NCI-H146 (cell line): ENCODE measurements at places on chromosomes 7 and 10.

GRCh38 chr7:2635148-2635668, 3.4 kb downstream of the TTYH3 start:
- DNase-seq = no peak

DNA sequence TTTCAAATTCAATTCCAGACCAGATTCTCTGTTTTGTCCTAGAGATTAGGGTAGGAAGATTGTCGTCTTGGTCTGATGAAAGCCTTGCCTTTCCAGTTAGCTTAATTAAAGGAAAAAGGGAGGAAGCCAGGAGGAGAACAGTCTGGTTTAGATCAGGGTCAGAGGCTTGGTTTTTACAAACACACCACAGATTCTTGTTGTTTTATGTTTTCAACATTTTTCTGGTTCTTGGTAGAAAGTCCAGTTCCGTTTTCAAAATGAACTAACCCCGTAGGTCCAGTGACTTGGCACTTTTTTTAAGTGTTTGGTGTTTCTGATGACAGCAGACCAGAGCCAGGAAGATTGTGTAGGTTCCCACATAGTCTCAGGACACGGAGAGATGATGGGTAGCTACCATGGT, 167.1 kb upstream of the INHBA start:
- DNase-seq = no peak

DNA sequence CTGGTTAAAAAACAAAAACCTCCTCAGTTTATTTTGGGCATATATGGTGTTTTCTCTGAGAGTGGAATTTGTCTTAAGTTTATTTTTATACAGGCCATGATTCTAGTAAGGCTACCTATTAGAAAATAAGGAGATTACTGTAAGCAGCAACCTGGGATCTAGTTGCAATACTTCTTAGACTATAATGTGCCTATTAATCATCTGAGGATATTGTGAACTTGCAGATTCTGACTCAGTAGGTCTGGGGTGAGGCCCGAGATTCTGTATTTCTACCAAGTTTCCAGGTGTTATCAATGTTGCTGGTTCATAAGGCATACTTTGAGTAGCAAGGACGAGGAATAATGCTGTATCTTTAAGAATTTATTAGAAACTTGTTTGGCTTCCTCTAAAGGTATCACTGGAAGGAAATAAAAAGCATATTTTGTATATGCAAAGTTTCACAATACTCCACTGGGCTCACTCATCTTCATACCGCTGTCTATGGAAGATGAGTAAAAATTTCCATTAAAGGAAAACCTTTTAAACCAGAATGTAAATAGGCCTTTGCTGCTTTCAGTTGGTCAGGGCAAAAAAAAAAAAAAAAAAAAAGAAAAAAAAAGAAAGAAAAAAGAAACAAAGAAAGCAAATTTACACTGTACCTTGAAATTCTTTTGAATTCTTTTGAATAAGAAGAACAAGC, 105.8 kb downstream of the BMPER start:
- no peak for DNase-seq

- peak; percentile 51 for DNase-seq
Observed at GRCh38 chr10:89217057-89217990, 10.2 kb upstream of the CH25H start.

GRCh38 chr7:147593271-147594057, 997.1 kb upstream of the C7orf33 start:
- DNase-seq = no peak
